A172 (cell line): ENCODE measurements at places on chromosomes 16 and 17. TPM values are rescaled to one million over a fixed set of nuclear protein-coding genes. Genes with fewer than 3 reads are reported as not detected.

HAP1 gene
- 0.14 and 0.43 TPM in 2 replicates for total RNA-seq

TEKT1 gene
- total RNA-seq: not detected in 2 replicates

DNA sequence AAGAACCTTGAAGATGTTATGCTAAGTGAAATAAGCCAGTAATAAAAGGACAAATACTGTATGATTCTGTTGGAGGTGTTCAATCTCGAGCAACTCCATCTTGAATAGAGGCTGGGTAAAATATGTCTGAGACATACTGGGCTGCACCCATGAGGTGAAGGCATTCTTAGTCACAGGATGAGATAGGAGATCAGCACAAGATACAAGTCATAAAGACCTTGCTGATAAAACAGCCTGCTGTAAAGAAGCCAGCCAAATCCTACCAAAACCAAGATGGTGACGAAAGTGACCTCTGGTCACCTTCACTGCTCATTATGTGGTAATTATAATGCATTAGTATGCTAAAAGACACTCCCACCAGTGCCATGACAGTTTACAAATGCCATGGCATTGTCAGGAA, 98.1 kb downstream of the RGS9 start:
- DNase-seq: peak; percentile 67

GRCh38 chr17:59167571-59168001, 12.0 kb downstream of the PRR11 start:
- DNase-seq: peak; percentile 56

DNA sequence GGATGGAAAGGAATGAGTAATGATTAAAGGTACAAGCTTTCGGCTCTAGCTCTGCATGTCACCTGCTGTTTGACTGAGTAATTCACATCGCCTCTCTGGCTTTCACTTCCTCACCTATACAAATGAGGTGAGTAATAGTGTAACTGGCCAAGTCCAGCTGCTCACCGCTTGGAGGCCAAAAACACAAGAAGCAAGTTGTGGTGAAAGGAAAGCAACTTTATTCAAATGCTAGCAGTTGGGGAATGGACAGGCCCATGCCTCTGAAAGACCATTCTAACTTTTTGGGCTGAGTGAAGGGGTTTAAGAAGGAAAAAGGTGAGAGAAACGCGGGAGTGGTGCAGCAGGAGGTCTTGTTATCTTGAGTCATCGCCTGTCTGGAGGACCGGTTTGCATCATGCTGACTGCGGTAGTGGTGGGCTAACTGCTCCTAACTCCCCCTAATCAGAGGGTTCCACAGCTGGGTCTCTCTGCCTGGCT, 45.7 kb upstream of the CSNK2A2 start:
- no peak for DNase-seq
